NCI-H526 treated with DMSO at 0.1 percent for 48 hours (cell line): ENCODE measurements at places on chromosomes 6 and 20.

- no peak for DNase-seq
Observed at GRCh38 chr20:57884956-57885355, 175.1 kb upstream of the PMEPA1 start.

GRCh38 chr6:81752921-81753710, 635 bp upstream of the TENT5A start:
- peak; percentile 75 for DNase-seq

DNA sequence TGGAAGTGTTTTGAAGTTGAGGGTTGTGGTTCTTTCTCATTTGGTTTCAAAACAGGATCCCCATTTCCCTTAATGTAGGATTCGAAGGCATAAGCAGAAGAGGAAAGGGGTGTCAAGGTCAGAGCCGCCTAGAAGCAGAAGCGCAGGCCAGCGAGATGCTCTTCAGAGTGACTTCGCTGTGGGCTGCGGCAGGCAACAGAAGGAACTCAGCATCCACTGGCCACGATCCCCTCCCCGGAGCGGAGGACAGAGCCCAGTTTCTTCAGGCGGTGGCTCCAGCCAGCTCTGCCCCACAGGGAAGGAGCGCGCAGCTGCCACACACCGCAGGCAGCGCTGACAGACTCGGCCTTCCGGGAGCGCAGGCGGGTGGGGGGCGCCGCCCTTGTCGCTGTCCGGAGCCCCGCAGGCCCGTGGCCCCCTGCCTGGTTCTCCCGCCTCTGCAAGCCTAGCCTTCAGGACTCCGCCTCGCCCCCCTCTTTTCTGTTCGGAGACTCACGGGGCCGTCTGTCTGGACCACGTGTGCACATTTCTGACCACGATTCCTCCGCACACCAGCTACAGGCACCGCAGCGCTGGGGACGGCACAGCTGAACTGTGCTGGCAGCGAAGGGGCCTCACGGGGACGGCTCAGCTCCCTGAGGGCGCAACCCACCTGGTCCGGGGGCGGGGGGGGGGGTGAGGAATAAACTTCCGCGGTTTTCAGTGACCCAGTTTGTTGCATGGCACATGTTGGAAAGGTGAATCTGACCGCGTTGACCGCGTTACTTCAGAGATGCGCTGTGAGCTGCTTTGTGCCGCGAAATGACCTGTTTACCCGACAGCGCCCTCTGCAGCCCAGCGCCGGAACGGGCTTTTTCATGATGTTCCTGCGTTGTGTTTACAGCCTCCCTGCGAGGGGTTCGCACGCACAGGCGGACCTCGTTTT, 26.1 kb downstream of the TTLL2 start:
- peak; percentile 81 for DNase-seq

GRCh38 chr20:5401277-5401875, 84.6 kb upstream of the PROKR2 start:
- DNase-seq: no peak

DNA sequence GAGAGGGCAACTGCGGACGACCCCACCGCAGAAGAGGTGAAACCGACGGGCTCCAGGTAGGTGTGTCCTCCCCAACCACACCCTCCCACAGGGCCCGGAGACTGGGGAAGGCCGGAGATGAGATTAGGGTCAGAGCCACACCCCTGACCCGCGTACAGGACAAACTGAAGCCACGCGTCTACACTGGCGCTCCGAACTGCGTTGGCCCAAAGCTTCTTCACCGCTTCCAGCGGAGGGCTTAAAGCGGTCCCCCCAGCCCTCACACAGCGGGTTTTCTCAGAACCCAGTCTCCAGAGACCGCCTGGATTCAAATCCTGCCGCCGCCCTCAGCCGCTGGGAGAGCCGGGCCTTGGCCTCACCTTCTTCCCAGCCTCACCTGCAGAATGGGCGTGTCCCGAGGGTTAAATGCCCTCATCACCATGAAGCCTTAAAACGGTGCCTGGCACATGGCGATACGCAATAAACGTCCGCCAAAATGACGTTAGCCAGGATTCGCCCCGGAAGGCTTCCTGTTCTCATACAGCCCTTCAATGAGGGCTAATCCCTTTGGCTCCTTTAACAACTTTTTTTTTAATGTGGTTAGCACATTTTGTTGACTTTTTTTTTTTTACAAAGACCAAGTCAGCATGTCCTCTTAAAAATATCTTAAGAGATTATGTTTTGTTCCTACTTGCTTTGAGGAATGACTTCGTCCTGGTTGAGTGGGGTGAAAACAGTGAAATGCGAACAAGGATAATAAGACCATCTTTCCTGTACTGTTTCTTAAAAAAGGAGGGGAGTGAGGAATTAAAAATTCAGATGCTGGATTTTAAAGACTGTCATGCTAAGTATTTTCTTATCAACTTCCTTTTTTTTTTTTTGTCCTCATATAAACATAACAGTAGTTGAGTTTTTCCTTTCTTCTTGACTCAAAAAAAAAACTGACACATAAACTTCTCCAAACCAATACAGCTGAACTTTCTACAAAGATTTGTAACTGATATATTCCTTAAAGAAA, 15.1 kb upstream of the ZNF217 start:
- DNase-seq: no peak

GRCh38 chr6:137630666-137631065, 136.5 kb upstream of the OLIG3 start:
- DNase-seq: no peak

DNA sequence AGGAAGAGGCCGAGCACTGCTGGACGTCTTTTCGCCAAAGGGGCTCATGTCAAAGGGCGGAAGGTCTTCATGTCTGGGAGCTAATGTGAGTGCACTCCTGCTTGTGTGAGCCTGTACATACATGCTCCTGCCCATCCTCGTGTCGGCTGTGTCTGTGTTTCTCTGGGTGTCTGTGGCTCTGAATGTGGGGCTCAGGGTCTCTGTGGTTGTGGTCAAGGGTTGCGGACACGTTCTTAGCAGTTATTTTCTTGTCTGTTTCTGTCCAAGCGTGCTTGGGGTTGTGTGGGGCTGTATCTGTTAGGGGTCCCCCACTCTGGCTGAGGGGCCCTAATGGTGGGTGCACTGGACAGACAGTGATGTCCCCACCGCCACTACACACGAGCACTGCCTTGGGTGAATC, 2.9 kb downstream of the AVP start:
- no peak for DNase-seq

GRCh38 chr6:38064431-38064830, 244.9 kb downstream of the ZFAND3 start:
- DNase-seq: no peak

- DNase-seq: no peak
Observed at GRCh38 chr6:28585335-28585734, 59.7 kb downstream of the GPX5 start.

DNA sequence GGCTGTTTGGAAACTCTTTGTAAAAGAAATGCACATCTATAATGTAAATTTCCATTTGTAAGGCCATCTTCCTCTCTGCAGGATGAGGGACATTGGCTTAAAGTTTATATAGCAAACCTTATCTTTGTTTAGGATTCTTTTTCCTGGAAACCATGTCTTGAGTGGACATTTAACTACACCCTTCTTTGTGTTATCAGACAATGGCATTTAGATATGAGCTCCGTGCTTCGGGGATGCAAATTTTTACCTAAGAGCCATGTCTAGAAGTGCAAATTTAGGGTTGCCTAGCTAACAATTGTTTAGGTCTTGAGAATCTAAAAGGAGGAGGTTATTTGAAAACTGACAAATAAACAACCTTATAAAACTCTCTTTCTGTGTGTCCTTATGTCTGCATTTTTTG, 623.8 kb downstream of the MMUT start:
- no peak for DNase-seq

- no peak for DNase-seq
Observed at GRCh38 chr6:14500809-14501208, 383.2 kb downstream of the CD83 start.

DNA sequence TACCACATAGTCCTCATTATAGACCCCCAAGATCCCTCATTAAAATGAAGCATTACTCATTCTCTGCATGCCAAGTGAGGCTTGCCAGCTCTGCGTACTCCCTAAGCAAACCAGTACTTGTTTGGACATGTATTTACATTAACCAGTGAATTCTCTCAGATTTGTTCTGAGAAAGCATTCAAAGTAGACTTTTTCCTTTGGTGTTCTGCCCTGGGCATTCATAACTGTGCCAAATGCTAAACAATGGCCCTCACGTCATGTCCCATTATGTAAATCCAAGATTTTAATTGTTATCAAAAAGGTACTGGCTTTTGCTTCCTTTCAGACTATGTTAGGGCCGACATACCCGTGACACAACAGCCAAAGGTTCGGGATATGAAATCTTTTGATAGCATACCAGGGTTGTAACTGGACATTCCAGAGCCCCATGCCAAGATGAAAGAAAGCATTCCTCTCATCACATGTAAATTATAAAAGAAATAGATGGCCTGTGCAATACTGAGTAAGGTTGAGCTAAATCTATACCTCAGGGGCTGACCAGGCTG, 164.2 kb downstream of the ADAT2 start:
- no peak for DNase-seq

DNA sequence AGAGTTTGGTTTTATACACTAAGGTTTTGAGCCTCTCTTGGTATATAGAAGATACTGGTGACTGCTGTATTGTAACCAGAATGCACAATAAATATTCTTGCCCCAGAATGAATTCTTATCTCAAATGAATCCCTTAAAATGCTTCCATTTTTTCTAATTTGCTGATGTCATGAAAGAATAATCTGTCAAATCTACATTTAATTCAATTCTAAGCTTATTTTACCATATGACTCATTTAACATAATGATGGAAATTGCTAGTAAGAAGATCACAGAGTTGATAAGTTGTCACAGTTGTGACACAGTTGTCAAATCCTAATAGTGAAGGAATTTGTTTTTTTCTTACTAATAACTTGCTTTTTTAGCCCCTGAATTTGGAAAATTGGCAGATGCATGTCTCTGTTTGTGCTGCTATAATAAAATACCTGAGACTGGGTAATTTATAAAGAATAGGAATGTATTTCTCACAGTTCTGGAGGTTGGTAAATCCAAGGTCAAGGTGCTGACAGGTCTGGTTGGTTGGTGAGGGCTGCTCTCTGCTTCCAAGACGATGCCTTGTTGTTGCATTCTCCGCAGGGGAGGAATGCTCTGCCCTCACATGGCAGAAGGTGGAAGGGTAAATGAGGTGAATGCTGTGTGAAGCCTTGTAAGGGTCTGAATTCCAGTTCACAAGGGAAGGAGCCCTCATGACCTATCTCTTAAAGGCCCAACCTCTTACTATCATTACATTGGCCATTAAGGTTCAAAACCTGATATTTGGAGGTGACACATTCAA, 4.7 kb downstream of the ECT2L start:
- DNase-seq: no peak

GRCh38 chr20:19876828-19877460, 118.9 kb downstream of the RIN2 start:
- DNase-seq: no peak

- no peak for DNase-seq
Observed at GRCh38 chr20:40651151-40651550, 37.9 kb downstream of the MAFB start.
